ENCODE measurements at places on chromosomes 12 and 14. TPM values are rescaled to one million over a fixed set of nuclear protein-coding genes. Genes with fewer than 3 reads are reported as not detected.

GRCh38 chr12:113116875-113117274 is 18.7 kb downstream of the RASAL1 start:
- no peak for DNase-seq

GRCh38 chr14:92986254-92987147 is 63.6 kb downstream of the CHGA start:
- no peak for DNase-seq

Gene KRT78
- not detected for polyA plus RNA-seq

DNA sequence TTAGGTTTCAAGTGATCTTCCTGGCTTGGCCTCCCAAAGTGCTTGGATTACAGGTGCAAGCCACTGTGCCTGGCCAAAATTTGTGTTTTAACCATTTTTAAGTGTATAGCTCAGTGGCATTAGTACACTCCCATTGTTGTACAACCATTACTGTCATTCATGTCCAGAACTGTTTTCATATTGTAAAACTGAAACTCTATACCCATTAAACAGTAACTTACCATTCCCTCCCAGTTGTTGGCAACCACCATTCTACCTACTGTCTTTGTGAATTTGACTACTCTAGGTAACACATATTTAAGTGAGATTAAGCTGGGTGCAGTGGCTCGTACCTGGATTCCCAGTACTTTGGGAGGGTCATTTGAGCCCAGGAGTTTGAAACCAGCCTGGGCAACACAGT is 67.3 kb upstream of the KCNH3 start:
- DNase-seq: no peak

Gene TRIM9
- 2.9 TPM for polyA plus RNA-seq

DNA sequence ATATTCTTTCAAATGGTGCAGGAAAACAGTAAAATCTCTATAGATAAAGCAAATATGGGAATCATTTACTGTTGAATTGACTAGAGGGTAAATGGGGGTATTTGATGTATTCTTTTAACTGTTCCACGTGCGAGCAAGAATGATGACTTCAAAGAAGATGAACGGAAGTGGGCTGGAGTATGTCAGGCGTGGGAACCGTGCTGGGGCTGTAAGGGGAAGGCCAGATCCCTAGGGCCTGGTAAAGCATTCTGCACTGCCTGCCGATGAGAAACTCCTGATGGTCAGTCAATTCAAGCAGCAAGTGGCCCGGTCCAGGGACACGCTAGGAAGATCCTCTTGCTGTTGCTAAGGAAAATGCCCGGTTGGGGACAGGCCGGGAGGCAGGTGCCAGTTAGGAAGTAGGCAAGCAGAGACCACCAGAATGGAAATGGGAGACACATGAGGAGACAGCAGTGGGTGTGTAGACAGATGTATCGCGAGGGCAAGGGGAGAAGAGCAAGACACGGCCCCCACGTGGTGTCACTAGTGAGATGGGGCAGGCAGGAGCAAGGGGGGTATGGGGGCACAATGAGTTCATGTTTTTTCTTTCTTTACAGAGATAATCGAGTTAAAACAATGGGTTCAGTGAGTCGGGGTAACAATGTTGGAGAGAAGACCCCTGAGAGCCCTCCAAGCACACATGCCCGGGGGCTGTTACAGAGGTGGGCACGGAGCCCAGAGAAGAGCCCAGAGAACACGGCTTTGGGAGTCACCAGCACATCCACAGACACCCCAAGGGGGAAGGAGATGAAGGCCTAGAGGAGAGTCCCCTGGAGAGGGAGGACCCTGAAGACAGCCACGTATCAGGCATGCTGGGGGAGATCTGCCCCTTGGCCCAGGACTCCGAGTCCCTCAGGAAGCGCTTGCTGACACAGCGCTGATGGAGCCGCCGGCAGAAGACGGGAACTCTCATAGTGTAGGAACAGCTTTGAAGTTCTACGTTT is 37.2 kb downstream of the FBXO21 start:
- DNase-seq: no peak

Gene JDP2
- 23.1 TPM for polyA plus RNA-seq

DNA sequence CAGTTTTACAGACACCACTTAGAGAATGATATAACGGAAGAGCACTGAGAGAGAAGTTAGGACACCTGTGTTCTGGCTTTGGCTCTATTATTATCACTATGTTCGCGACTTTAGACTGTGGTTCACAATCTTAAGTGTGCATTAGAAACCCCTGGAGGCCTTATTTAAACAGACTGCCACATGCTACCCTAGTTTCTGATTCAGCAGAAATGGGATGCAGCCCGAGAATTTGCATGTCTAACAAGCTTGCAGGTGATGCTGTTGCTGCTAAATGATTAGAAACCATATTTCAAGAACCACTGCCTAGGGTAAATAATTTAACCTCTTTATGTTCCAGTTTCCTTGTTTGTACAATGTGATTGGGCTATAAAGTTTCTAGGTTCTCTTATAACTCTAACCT is 3.6 kb upstream of the RAD51AP1 start:
- no peak for DNase-seq

Gene CLEC2A
- not detected for polyA plus RNA-seq

Gene CDK17
- polyA plus RNA-seq: 35.4 TPM

Gene CCDC197
- polyA plus RNA-seq: not detected

DNA sequence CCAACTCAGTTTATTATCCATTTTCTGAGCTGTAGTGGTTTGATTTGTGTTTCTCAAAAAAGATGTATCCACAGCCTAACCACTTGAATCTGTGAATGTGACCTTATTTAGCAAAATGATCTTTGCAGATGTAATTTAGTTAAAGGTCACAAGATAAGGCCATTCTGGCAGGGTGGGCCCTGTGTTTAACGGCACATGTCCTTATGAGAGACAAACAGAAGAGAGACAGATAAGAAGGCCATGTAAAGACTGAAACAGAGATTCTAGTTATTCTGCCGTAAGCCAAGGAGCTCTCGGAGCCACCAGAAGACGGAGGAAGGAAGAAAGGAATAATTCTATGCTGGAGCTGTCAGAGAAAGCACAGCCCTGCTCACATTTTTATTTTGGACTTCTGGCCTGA is 374.2 kb downstream of the PRKD1 start:
- no peak for DNase-seq

GRCh38 chr12:12207746-12208145 is 59.1 kb downstream of the LRP6 start:
- no peak for DNase-seq

DNA sequence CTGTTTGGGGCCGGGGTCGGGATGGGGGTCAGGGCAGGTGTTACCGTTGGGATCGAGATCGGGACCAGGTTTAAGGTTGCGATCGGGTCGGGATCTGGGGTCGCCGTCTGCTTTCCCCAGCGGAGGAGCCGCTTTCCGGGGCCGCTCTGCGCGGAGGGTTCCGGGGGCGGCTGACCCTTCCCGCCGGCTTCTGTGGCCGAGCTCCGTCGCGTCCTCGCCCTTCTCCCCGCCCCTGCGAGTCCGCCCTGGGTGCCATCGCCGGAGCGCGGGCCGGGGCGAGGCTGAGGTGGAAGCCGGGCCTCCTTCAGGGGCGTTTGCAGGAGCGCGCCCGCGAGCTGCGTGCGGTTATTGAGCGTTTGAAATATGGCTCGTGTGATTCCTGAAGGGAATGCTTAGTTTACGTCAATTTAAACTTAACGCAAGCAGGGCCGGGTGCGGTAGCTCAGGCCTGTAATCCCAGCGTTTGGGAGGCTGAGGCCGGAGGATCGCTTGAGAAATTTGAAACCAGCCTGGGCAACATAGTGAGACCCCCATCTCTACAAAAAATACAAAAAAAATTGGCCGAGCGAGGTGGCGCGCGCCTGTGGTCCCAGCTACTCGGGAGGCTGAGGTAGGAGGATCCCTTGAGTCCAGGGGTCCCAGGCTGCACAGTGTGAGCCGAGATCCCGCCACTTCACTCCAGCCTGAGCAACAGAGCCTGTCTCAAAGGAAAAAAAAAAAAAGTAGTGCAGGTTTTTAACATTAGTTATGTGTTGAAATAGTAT is 620 bp downstream of the PGAM5 start:
- no peak for DNase-seq

DNA sequence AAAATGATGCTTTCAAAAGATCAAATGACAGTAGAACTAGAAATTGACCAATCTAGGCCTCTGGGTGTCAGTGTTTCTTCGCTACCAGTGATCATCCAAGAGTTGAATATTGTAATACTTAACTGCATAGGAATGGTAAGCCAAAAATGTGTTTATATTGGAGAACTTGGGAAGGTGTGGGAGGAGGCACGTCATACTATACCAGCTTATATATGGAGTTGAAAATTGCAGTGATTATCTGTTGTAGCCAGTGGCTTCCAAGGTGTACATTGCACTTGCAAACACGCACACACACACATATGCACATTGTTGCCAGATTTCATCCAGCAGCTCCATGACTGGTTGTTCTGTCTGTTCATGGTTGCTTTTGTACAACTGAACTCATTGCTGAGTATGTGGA is 36.1 kb downstream of the EID3 start:
- DNase-seq: no peak

Gene LRRC10
- polyA plus RNA-seq: not detected

Gene TBPL2
- polyA plus RNA-seq: 0.08 TPM
